ENCODE measurements at places on chromosomes 2 and 18.
A peak's percentile ranks its signal among the peaks of the same experiment; 100 is the strongest.

DNA sequence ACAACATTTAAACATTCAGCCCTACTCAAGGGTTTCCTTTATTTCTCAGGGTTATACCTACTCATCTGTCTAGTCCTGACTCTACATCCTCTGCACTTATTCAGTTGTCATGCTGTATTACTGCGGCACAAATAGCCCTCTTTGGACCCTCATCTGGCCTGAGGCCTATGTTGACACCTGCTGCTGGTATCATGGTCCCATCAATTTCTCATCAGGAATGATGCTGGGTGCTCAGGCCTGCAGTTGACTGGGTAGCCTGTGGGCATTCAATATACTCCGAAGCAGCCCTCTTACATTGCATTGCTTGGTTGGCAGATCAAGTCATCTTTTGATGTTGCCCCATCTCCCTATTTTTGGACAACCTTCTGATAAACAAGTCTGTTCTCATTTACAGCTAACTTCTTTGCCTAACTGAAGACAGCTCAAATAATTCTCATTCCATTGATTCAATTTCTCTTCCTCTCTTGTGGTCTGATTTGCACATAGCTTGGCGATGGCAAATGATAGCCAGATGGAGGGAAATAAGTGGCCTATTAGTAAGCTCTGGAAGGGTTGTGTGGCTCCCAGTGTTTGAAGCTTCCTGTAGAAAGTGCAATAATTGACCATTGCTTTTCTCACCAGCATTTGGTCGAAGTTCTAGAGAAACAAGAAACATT is 19.1 kb upstream of the MC4R start:
- no peak for DNase-seq

DNA sequence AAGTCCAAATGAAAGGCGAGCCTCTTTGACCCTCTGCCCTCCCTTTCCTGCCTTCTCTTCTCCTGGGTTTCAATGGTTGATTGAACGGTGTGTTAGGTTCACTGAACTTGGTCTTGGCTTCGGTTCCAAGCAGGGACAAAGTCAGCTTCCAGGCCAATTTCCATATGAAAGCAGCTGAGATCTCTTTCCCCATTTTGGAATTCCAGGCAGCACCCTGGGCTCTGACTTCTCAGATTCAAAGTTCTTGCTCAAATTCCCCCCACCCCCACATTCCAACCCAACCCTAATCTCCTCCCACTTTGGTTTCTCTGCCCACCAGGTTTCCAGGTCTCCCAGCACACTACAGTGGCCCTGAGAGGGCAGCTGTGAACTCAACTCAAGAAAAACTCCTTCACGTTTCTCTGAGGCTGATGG is 231.0 kb downstream of the INSIG2 start:
- no peak for DNase-seq

GRCh38 chr2:172052000-172052983 is 33.0 kb upstream of the DLX1 start:
- DNase-seq = peak; percentile 77

DNA sequence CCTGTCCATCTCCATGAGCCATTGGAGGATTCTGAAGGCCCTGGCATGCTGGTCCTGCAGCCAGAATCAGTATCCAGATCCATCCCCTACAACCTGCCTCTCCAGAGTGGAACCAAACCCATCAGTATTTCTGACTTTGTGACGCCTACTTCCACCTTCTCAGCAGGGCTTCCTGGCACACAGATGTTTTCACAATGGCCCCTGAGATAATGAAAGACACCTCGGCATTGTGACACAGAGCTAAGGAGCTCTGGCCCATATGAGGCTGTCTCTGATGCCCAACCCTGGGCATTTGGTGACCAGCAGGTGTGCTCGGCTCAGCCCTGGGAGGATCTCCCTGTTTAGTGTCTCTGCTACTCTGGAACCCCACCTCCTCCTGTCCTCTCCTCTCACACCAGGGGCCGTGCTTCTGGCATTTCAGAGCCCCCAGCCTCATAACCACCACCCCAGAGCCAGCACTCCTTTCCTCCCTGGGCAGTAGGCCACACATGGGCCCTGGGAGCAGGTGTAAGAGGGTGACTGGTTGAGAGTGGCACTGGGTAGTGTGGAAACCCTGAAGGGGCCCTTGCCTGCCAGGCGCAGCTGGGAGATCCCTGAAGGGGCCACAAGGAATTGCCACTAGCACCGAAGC is 38.2 kb downstream of the FOSL2 start:
- no peak for DNase-seq

- no peak for DNase-seq
Observed at GRCh38 chr18:22606563-22607283, 189.0 kb upstream of the CTAGE1 start.

GRCh38 chr2:63721082-63721424 is 120.6 kb upstream of the UGP2 start:
- DNase-seq = no peak

DNA sequence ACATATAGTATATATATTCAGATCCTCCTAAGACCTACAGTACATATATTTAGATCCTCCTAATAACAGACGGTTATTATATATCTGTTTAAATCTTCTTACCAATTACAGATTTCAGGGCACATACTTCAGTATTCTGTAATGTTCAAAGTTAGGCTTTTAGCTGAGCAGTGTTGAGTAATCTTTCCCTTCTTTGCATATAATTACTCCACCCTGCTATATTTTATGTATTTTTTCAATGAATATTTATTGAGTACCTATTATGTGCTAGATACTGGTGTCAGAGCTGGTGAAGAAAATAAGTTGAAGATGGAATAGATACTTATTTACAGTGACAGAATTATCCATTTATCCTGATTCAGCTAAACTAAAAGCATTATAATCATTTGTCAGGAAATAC is 84.9 kb downstream of the NEB start:
- no peak for DNase-seq

GRCh38 chr2:177015356-177015923 is 197.2 kb upstream of the HNRNPA3 start:
- peak; percentile 63 for DNase-seq

GRCh38 chr2:107737756-107738155 is 88.9 kb upstream of the RGPD4 start:
- no peak for DNase-seq

DNA sequence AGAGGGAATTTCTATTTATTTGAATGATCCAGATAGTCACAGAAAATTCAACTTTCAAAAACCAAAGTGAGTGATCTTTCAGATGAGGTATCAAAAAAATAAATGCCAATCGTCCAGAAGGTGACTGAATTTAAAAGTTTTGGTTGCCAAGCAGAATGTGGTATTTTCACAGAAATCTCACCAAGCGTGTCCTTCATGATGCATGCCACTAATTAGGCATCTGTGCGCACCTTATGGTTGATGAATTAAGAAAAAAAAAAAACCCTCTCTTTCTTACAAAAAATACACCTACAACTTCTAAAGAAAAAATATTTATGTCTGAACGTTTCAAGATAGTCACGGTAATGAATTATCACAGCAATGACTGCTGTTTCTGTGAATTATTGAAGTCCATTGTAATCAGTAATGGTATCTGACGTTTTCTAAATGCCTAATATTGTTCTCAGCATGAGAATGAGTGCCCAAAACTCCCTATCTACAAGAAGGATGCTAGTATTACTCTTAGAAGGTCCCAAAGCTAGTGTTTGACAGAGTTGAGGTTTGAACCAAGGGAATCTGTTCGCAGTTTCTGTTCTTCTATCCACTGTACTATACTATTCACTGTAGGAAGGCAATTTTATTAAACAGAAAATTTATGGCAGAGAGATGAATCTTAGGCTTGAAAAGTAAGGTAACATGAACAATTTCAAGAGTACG is 219.6 kb upstream of the NETO1 start:
- no peak for DNase-seq

DNA sequence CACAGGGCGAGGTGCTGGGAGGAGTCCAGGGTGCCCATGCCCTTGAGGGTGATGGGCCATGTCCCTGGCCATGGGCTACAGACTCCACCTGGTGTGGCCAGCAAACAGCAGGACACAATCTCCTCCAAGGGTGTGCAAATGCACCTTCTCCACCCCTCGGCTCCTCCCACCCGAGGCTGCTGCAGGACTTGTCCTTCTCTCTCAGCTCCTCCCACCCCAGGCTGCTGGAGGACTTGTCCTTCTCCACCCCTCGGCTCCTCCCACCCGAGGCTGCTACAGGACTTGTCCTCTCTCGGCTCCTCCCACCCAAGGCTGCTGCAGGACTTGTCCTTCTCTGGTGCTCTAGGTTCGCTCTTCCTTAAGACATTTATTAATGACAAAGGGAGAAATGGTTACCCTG is 57.3 kb upstream of the SNTG2 start:
- DNase-seq = peak; percentile 7

GRCh38 chr2:41869542-41870264 is 178.1 kb upstream of the PKDCC start:
- DNase-seq = peak; percentile 42

GRCh38 chr2:207061181-207061580 is 104.6 kb downstream of the KLF7 start:
- DNase-seq = no peak
